ENCODE measurements at places on chromosomes 2 and 18.

GRCh38 chr2:163138947-163139346, 300.4 kb upstream of the KCNH7 start:
- DNase-seq = no peak

DNA sequence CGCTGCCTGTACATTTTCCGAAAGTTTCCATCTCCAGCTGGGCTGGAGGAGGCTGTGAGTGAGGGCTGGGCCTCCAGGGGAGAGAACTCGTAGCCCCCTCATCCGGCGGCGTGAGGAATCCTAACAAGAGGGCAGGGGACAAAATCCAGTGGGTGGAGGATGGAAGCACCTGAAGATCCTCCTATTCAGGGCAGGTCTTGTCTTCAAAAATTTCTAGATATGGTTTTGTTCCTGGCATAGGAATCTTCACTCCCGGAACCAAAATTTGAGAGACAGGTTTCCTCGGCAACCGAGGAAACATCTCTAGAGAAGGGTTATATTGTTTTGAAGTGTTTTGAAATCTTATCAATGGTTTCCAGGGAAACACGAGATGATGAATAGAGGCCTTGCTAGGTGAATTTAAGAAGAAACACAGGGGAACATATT, 136.7 kb downstream of the SH3BP4 start:
- DNase-seq = no peak

- no peak for DNase-seq
These were observed 36.4 kb upstream of the FOSL2 start for GRCh38 chr2:28356095-28356911.

DNA sequence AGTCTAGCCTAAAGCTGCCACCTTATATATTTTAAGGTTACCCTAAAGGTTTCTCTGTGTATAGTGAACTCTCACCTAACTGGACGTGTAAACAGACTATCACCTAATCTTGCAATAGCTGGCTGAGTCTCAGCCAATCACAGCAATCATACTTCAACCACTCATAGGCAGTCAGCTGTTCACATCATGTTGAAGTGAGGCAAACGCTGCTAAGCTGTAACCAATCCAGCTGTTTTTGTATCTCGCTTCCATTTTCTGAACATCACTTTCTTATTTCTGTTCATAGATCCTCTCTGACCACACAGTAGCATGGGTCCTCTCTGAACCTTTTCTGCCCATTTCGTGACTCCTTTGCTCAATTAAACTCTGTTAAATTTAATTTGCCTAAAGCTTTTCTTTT, 468.2 kb upstream of the POU3F3 start:
- DNase-seq = no peak

- DNase-seq = no peak
These were observed 9.7 kb upstream of the GRP start for GRCh38 chr18:59210299-59210698.
